PC-9 (cell line): ENCODE measurements at places on chromosomes 4 and X. TPM values are rescaled to one million over a fixed set of nuclear protein-coding genes. Genes with fewer than 3 reads are reported as not detected.

DNA sequence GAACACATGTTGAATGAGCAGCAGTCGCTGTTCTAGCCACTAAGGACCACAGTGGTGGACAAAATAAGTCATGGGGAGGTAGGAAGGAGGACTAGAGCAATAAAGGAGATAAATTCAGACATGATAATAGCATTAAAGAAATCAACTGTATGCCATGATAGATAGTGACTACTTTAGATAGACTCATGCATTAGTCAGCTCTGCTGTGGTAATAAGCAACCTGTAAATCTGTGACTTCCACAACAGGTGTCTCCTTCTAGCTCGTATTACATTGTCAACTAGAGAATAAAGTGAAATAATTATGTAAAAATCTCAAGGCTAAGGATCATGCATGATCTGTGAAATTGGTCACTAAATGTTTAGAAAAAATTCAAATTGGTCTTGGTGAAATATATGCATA, 77.9 kb downstream of the WWC2 start:
- H3K4me1 ChIP-seq, result peaks cover 16% of the 10 kb centered on the region
- no peak for DNase-seq
- no peak overlapping the region for H3K4me3 ChIP-seq
- H3K27me3 ChIP-seq, result no peaks in the 10 kb centered on the region
- no peaks in the 10 kb centered on the region for H3K36me3 ChIP-seq

DNA sequence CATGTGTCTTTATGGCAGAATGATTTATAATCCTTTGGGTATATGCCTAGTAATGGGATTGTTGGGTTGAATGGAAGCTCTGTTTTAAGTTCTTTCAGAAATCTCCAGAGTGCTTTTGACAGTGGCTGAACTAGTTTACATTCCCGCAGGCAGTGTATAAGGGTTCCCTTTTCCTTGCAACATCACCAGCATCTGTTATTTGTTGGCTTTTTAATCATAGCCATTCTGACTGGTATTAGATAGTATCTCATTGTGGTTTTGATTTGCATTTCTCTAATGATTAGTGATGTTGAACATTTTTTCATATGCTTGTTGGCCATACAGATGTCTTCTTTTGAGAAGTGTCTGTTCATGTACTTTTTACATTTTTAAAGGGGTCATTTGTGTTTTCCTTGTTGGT, 129.8 kb downstream of the TBCK start:
- no peak overlapping the region for H3K27ac ChIP-seq
- no peaks in the 10 kb centered on the region for H3K36me3 ChIP-seq
- H3K27me3 ChIP-seq, result no peaks in the 10 kb centered on the region
- no peak for DNase-seq
- H3K4me3 ChIP-seq, result no peak overlapping the region

- H3K27ac ChIP-seq, result no peak overlapping the region
- H3K4me3 ChIP-seq, result no peak overlapping the region
- H3K27me3 ChIP-seq, result no peaks in the 10 kb centered on the region
- no peaks in the 10 kb centered on the region for H3K4me1 ChIP-seq
Observed at GRCh38 chrX:78330540-78330939, 3.1 kb upstream of the CYSLTR1 start.

- no peak overlapping the region for H3K4me3 ChIP-seq
- no peak for DNase-seq
- no peak overlapping the region for H3K27ac ChIP-seq
- no peaks in the 10 kb centered on the region for H3K4me1 ChIP-seq
- no peaks in the 10 kb centered on the region for H3K36me3 ChIP-seq
Observed at GRCh38 chrX:115494161-115494560, 66.8 kb upstream of the PLS3 start.

Gene ARMCX4
- total RNA-seq, result 4.8 and 6.5 TPM in 2 replicates

GRCh38 chr4:18441203-18441590, 419.6 kb upstream of the LCORL start:
- no peaks in the 10 kb centered on the region for H3K36me3 ChIP-seq
- DNase-seq, result no peak
- no peak overlapping the region for H3K4me3 ChIP-seq
- no peaks in the 10 kb centered on the region for H3K27me3 ChIP-seq

- no peak overlapping the region for H3K27ac ChIP-seq
- H3K4me3 ChIP-seq, result no peak overlapping the region
- peaks cover 30% of the 10 kb centered on the region for H3K4me1 ChIP-seq
- DNase-seq, result no peak
- H3K27me3 ChIP-seq, result no peaks in the 10 kb centered on the region
Observed at GRCh38 chr4:169119536-169119935, 109.5 kb upstream of the CBR4 start.

- no peak overlapping the region for H3K27ac ChIP-seq
- H3K27me3 ChIP-seq, result no peaks in the 10 kb centered on the region
- peaks cover 48% of the 10 kb centered on the region for H3K4me1 ChIP-seq
- H3K4me3 ChIP-seq, result no peak overlapping the region
- DNase-seq, result no peak
Observed at GRCh38 chr4:169249214-169249973, 21.4 kb downstream of the SH3RF1 start.

Gene FGF5
- total RNA-seq, result not detected in 2 replicates

- no peak overlapping the region for H3K4me3 ChIP-seq
- no peaks in the 10 kb centered on the region for H3K36me3 ChIP-seq
- H3K27ac ChIP-seq, result no peak overlapping the region
- H3K4me1 ChIP-seq, result no peaks in the 10 kb centered on the region
- H3K27me3 ChIP-seq, result no peaks in the 10 kb centered on the region
Observed at GRCh38 chr4:90122355-90122748, 4.8 kb upstream of the CCSER1 start.

DNA sequence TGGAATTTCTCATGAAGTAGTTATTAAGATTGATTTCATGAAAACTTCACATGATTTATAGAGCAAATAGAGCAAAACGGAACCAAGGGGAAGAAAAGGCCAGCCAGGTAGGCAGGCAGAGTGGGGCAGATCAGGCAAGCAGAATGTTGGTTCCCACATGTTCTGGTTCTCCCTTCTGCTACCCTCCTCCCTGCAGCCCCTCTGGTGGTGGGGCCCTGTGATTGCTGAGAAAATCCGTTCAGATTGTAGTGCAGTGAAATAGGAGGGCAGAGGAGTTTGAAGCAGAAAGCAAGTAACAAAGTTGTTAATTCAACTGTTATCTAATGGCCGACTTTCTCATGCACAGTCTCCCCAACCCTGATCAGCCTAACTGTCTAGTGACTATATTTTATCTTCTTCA, 185.3 kb downstream of the MID1IP1 start:
- no peaks in the 10 kb centered on the region for H3K4me1 ChIP-seq
- no peaks in the 10 kb centered on the region for H3K36me3 ChIP-seq
- H3K4me3 ChIP-seq, result no peak overlapping the region
- H3K27me3 ChIP-seq, result no peaks in the 10 kb centered on the region
- DNase-seq, result no peak

Gene POU4F2
- total RNA-seq, result not detected in 2 replicates

GRCh38 chr4:145351162-145351561, 130.5 kb upstream of the SMAD1 start:
- H3K27me3 ChIP-seq, result no peaks in the 10 kb centered on the region
- no peaks in the 10 kb centered on the region for H3K4me1 ChIP-seq
- H3K4me3 ChIP-seq, result no peak overlapping the region
- no peak for DNase-seq
- H3K27ac ChIP-seq, result no peak overlapping the region

GRCh38 chr4:4694296-4694772, 152.5 kb upstream of the STX18 start:
- no peak overlapping the region for H3K4me3 ChIP-seq
- H3K27me3 ChIP-seq, result no peaks in the 10 kb centered on the region
- peaks cover 15% of the 10 kb centered on the region; the same call in 1 of the 2 replicates for H3K4me1 ChIP-seq
- H3K27ac ChIP-seq, result no peak overlapping the region
- H3K36me3 ChIP-seq, result no peaks in the 10 kb centered on the region
- DNase-seq, result no peak

DNA sequence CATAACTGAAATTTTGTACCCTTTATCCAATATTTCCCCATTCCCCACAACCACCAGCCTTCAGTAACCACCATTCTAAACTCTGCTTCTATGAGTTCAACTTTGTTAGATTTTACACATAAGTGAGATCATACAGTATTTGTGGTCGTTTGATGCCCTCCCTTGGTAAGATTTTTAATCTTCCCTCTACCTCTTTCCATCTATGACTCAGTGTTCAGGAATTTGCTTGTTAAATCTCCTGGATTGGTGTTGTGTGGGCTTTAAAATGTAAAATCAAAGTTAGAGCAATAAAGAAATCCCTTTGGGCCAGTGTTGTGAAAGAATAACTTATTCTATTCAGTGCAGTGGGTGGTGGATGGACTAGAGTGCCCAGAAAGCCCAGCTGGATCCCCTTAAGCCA, 37.4 kb downstream of the SLC16A2 start:
- no peak overlapping the region for H3K4me3 ChIP-seq
- no peak overlapping the region for H3K27ac ChIP-seq
- DNase-seq, result no peak
- H3K27me3 ChIP-seq, result no peaks in the 10 kb centered on the region
- H3K4me1 ChIP-seq, result peaks cover 12% of the 10 kb centered on the region
- no peaks in the 10 kb centered on the region for H3K36me3 ChIP-seq

Gene MEPE
- not detected in 2 replicates for total RNA-seq
